Stimulated activated CD8-positive, alpha-beta memory T cell treated with anti-CD3 and anti-CD28 coated beads, Interleukin-2, amount 100 ng/mL, for 1 hour (primary cell): ENCODE measurements at places on chromosomes 11 and 22.

DNA sequence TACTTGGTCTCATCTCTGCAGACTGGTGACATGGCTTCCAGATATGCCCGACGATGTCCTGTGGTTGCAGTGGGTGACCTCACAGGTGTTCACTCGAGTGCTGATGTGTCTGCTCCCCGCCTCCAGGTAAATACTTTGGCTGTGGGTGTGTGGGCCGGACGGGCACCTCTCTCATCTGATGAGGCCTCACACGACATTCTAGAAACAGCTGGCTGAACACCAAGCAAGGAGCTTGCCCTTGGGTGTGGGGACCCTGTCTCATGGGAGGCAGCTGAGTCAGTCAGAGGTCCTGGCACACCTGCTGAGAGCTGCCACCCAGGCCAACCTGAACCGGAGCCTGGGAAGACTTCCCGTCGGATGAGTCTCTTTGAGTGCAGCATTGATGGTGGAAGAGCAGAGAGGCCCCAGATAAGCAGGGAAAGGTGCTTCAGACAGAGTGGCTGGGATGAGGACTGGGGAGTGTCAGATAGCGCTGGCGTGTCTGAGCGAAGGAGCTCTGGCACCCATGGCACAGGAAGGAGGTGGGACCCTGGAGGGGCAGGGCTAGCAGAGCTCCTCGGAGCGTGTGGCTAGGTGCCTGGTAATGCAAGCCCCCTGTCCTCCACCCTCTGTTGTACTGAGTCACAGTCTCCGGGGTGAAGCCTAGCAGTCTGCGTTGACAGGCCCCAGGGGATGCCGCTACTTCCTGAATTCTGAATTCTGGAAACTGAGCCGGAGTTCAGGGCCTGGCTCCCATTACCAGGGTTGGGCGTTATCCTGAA is 10.4 kb upstream of the SAMM50 start:
- DNase-seq: no peak

DNA sequence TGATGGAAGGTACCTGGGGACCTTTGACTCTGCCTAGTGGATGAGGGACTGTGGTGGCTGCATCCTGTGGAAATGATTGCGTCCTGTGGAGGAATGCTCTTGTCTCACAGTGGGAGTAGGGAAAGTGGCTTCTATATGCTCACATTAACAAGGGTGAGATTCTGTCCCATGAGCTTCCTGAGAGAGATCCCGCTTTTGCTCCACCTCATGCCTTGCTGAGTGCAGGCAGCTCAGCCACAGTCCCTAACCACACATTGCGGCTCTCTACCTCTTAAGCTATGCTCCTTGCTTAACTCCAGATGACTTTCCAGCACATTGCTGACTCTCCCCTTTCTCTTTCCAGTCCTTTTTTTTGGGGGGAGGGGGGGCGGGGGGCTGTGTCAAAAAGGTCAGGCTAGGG is 45.0 kb downstream of the TEAD1 start:
- DNase-seq: no peak

- no peak for DNase-seq
These were observed 105.5 kb downstream of the CCDC83 start for GRCh38 chr11:85960678-85961077.

DNA sequence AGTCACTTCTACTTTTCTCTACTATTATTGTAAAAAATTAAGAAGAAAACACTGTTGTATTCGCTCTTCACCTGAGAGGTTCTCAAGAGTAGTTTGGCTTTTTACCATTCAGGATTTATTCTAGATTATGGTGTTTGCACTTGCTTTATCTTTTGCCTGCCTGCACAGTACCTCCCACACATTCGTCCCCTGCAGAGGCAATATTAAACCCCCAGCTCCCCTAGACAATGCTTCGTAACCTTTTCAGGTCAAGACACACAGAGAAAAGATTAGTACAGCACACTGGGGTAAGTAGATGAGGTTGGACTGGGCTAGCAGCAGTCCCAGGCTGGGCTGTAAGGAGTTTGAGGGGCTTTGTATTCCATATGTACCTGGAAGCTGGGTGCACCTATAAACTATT is 62.4 kb downstream of the TNRC6B start:
- no peak for DNase-seq

- peak; percentile 11 for DNase-seq
These were observed 14.8 kb downstream of the EXT2 start for GRCh38 chr11:44110231-44110679.

DNA sequence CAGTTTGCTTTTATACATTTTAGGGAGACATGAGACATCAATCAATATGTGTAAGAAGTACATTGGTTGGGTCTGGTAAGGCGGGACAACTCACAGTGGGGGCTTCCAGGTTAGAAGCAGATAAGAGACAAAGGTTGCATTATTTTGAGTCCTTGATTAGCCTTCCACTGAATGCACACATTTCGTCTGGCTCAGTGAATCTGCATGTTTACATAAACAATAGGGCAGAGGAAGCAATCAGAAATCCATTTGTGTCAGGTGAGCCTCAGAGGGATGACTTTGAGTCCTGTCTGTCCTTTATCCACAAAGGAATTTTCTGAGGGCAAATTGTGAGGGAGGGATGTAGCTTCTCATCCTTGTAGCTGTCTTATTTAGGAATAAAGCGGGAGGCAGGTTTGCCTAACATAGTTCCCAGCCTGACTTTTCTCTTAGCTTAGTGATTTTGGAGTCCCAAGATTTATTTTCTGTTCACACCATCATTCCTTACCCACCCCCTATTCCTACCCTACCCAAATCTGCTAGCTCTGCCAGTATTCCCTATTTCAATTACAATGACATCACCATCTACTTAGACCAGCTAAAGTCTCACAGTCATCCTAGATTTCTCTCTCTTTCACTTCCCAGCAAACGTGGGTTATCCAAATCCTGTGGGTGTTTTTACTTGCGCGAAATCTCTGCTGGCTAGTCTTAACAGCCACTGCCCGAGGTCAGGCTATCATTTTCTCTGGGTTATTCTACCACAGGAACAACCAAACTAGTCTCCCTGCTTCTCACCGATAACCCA is 2.9 kb downstream of the SC5D start:
- DNase-seq: no peak

GRCh38 chr11:61121917-61122316 is 19.6 kb downstream of the CD5 start:
- no peak for DNase-seq

DNA sequence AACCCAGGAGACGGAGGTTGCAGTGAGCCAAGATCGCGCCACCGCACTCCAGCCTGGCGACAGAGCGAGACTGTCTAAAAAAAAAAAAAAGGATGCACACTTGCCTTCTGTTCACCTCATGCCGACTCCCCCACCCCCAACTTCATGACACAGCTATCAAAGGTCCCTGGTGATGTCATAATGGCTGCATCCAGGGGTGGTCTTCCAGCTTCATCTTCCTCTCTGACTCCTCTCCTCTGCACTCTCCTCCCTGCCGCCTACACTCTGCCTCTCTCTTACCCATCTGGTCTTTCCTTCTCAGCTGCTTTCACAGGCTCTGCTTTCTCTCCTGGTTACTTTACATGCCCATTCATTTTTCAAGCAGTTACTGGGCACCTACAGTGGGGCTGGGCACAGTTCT is 16.4 kb upstream of the KDM2A start:
- DNase-seq: no peak

GRCh38 chr11:100442017-100442416 is 245.1 kb upstream of the ARHGAP42 start:
- no peak for DNase-seq

- DNase-seq: no peak
These were observed 41.6 kb downstream of the C11orf71 start for GRCh38 chr11:114358716-114359115.

DNA sequence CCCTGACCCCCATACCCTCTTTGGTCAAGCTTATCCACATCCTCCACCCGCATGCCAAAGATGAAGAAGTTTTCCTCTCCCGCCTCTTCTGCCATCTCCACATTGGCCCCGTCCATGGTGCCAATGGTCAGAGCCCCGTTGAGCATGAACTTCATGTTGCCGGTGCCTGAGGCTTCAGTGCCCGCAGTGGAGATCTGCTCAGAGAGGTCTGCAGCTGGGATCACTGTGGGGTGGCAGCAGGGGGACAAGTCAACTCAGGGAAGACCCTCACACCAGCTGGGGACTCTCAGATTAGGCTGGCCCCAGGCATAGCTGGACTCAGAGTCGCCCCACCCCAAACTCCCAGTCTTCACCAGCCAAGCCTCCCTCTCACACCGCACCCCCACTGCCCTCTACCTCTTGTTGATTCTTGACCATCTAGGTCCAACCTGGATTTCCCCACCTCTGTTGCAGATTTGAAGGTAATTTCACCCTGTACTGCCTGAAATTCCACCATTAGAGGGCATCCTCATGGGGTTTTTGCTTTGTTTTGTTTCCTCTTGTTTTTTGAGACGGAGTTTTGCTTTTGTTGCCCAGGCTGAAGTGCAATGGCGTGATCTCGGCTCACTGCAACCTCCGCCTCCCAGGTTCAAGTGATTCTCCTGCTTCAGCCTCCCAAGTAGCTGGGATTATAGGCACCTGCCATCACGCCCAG is 6.6 kb upstream of the RASGRP2 start:
- no peak for DNase-seq

DNA sequence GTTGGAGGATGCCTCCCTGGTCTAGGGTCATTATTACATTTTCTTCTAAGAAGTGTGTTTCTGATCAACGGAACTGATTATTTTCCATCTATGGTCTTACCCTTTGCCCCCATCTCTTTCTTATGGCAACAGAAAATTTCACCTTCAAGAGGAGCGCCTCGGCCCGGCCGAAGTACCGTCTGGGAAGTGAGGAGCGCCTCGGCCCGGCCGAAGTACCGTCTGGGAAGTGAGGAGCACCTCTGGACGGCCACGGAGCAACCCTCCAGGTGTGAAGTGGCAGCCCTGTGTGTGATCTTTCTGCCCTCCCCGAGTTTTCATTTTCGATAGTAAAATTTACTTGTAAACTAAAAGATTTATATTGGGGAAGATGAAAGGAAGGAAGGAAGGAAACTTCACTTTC is 3.1 kb upstream of the APOBEC3C start:
- DNase-seq: no peak

DNA sequence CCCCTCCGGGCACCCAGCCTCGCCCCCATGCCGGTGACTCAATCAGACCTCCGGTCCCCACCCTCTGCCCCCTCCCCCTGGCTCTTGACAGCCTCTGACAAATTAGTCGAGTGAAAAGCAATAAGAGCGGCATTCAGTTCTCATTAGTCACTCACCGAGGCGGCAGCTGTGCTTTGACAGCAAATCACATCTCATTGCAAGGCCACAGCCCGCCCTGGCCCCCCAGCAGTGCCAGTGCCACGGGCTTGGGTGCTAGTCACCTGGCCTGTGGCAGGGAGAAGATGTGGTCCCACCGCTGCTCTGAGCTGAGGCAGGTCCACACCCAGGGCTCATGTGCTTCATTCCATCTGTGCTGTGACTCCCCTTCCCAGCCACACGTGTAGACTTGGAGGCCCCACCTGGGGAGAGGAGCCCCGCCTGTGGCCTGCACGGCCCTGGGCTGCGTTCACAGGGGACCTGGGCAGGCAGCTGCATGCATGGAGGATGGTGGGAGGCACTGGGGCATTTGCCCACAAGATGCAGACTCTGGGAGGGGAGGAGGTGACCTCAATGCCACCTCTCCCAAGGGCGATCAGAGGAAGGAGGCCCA is 7.4 kb upstream of the TH start:
- DNase-seq: no peak

DNA sequence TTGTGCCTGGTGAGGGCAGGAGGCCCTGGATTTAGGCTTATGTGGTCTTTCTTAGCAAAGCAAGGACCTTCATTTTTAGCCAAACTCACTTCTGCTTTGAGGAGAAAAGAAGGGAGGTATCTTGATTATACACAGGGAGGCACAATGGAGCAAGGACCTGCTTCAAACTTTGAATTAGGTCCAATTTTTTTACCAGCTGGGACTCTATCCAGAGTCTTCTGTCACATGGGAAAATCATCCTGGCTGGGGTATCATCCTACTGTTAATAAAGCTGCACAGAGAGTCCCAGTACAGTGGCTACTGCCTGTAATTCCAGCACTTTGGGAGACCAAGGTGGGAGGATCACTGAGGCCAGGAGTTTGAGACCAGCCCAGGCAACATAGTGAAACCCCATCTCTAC is 87.8 kb downstream of the CWC15 start:
- DNase-seq: no peak

- DNase-seq: no peak
These were observed 27.2 kb upstream of the KCNJ11 start for GRCh38 chr11:17415523-17416104.

- DNase-seq: no peak
These were observed 27.2 kb downstream of the PHLDB1 start for GRCh38 chr11:118634431-118635236.

DNA sequence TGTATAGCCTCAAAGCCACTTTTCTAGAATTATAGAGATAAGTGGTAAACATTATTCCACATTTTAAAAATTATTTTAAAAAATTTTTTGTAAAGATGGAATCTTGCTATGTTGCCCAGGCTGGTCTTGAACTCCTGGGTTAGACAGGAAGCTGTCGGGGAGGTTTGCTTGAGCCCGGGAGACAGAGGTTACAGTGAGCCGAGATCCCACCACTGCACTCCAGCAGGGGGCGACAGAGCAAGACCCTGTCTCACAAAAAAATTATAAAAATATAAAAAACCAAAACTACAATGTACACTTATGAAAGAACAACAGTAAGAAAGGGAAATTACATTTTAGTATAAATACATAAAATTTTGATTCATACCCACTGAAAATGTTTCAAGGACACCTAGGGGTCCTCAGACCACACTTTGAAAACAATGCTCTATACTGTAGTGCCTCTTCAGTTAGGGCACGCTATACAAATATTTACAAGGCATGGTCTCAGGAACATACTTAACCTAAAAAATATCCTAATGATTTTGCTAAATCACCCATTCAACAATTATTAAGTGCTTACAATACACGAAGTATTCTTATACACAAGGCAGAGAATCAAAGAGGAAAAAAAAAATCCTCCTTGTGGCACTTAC is 111.2 kb downstream of the MRTFA start:
- DNase-seq: peak; percentile 37

- DNase-seq: no peak
These were observed 6.4 kb upstream of the GTSE1 start for GRCh38 chr22:46290121-46290842.

GRCh38 chr11:122209619-122210366 is 93.8 kb upstream of the BLID start:
- no peak for DNase-seq

DNA sequence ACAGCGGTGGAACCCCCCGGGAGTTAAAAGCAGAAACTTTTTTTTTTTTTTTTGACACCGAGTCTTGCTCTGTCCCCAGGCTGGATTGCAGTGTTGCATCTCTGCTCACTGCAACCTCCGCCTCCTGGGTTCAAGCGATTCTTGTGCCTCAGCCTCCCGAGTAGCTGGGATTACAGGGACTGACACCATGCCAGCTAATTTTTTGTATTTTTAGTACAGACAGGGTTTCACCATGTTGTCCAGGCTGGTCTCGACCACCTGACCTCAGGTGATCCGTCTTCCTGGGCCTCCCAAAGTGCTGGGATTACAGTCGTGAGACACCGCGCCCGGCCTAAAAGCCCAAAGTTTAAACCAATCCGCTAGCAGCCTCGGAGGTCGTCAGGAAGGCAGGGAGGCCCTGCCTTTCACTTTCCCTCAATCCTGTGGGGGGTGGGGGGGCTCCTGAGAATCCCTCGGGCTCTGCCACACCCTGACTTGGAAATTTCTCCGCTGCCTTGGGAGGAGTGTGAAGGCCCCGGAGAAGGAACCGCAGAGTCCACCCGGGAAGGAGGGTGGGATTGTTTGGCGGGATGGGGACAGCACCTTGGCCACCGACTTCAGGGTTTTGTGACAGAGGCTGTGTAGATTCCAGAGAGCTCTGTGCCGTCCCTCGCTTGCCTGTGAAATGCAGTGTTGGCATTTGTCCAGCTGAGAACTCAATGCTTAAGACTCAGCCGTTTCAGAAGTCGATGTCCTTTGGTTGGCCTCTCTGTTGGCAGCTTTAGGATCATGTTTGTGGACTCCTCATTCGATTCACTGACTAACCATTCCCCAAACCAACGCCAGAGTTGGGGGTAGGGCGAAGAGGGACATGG is 1.0 kb downstream of the ARHGAP8 start:
- no peak for DNase-seq
